ENCODE measurements at places on chromosomes 12 and 14. TPM values are rescaled to one million over a fixed set of nuclear protein-coding genes. Genes with fewer than 3 reads are reported as not detected.

The TM9SF1 gene
- 35.3 TPM for total RNA-seq

The TRHDE gene
- 1.8 TPM for total RNA-seq

The NDRG2 gene
- total RNA-seq = 68.7 TPM

The RNASE11 gene
- not detected for total RNA-seq

The UNC79 gene
- 0.16 TPM for total RNA-seq

The WNT1 gene
- not detected for total RNA-seq

The ANO4 gene
- total RNA-seq = 0.42 TPM

The GLS2 gene
- total RNA-seq = 1.5 TPM

The DBX2 gene
- total RNA-seq = 0.27 TPM

The ACSM4 gene
- total RNA-seq = not detected

The MLXIP gene
- total RNA-seq = 65.1 TPM

The CMKLR1 gene
- 55.4 TPM for total RNA-seq

The GPHN gene
- 16.1 TPM for total RNA-seq

The AEBP2 gene
- total RNA-seq = 74.3 TPM

The RNF212B gene
- total RNA-seq = not detected

The CCDC177 gene
- total RNA-seq = not detected

The KRT73 gene
- not detected for total RNA-seq

The ZNF384 gene
- 54.4 TPM for total RNA-seq

The PLCZ1 gene
- total RNA-seq = 0.66 TPM

The NTN4 gene
- 60.9 TPM for total RNA-seq

The OR4K14 gene
- not detected for total RNA-seq

The GDF11 gene
- total RNA-seq = 6.6 TPM

The AKAP6 gene
- total RNA-seq = 79.3 TPM

The OAS2 gene
- 18.6 TPM for total RNA-seq

The PTCSC3 gene
- not detected for total RNA-seq

The KERA gene
- total RNA-seq = not detected

The LRRIQ1 gene
- 0.19 TPM for total RNA-seq

The NKX2-1 gene
- total RNA-seq = not detected

The SLC39A5 gene
- not detected for total RNA-seq

The RHOJ gene
- 31.3 TPM for total RNA-seq

The RPL10L gene
- total RNA-seq = not detected

The B3GNT4 gene
- total RNA-seq = not detected

The LPCAT3 gene
- 28.8 TPM for total RNA-seq

The INHBE gene
- total RNA-seq = not detected

The SELPLG gene
- 13.0 TPM for total RNA-seq

The KCNJ8 gene
- total RNA-seq = 17.2 TPM

The LALBA gene
- total RNA-seq = not detected

The CEBPE gene
- 0.33 TPM for total RNA-seq

The ENDOU gene
- total RNA-seq = 1.7 TPM

The PTGER2 gene
- total RNA-seq = 4.3 TPM

The BDKRB1 gene
- total RNA-seq = 0.36 TPM

The BHLHE41 gene
- 12.0 TPM for total RNA-seq

The NRL gene
- 1.1 TPM for total RNA-seq

The VDR gene
- 7.9 TPM for total RNA-seq

The NEUROD4 gene
- total RNA-seq = not detected

The IAPP gene
- total RNA-seq = not detected

The GLIPR1L1 gene
- not detected for total RNA-seq

The SPTSSA gene
- total RNA-seq = 18.2 TPM

The ABCB9 gene
- 5.9 TPM for total RNA-seq

The RIN3 gene
- 49.1 TPM for total RNA-seq

The PPM1H gene
- 5.0 TPM for total RNA-seq

The CTSG gene
- 26.1 TPM for total RNA-seq

The ASB2 gene
- 53.3 TPM for total RNA-seq

The TAS2R19 gene
- total RNA-seq = 9.1 TPM

Measured in aorta (tissue), 5 donors.